ENCODE measurements at places on chromosomes 6 and 20.

DNA sequence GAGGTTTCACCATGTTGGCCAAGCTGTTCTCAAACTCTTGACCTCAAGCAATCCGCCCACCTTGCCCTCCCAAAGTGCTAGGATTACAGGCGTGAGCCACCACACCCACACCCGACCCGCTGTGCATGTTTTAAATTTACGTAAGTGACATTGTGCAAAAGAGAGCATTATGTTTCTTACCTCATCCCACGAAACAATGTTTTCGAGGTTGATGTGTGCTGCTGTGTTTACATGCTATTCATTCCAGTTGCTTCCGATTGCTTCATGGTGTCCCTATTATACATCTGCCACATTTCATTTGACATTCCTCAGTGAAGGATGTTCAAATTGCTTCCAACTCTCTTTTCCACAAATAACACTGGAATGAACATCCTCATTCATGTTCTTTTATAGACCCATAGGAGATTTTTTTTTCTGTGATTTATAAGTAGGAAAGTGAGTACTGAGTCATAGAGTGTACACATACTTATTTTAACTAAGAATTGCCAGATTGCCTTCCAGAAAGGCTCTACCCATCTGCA lies 403.9 kb upstream of the JARID2 start:
- no peak for DNase-seq

GRCh38 chr6:158536891-158537798 lies 22.7 kb upstream of the TMEM181 start:
- DNase-seq = peak; percentile 80

DNA sequence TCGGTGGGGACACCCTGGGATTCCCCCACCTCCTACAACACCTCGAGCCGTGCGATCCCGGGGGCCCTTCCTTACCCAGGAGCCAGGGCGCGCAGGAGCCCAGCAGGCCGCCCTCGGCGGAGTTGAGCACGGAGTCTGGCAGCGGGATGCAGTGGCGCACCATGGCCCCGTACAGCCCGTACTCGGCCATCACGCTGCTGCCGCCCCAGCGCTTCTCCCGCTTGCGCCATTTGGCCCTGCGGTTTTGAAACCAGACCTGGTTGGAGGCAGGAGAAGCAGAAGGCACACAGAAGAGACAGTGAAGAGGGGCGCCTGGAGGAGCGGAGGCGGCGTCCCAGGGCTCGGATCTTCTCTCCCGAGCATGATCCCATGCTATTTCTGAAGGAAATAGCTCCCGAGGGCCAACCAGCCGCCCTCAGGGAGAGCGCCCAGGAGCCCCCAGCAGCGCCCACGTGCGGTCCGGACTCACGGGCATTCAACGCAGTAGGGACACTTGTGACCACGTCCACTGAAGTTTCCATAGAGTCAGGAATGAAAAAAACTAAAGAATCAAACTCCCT lies 4.3 kb downstream of the VSX1 start:
- no peak for DNase-seq

- DNase-seq = no peak
Observed at GRCh38 chr6:5416250-5416649, 154.9 kb downstream of the FARS2 start.

GRCh38 chr20:57783956-57784837 lies 74.4 kb upstream of the PMEPA1 start:
- DNase-seq = no peak

GRCh38 chr6:3797231-3798054 lies 45.9 kb upstream of the PXDC1 start:
- DNase-seq = no peak

DNA sequence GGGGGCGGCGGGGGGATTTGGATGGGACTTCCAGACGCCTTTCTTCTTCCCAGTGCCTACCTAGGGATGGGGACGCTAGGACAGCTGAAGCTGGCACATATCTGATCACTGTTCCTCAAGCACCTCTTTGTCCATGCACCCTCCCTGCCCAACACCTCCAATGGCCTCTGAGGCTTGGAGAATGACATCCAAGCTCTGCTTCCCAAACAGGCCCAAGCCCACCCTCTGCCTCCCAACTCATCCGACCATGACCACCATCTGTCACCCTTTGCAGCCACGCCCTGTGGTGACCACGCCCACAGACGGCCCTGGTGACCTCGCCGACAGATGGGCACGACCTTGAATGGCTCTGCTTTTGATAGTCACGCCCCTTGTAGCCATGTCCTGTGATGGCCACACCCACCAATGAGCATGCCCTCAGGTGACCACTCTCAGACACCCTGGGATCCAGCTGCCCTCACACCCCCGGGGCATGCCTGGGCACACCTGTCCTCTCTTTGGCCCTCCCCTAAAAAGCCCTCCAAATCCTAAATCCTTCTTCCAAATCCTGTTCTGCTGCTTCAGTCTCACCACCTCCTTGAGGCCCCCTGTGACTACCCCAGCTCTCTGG lies 51.0 kb downstream of the SSR1 start:
- no peak for DNase-seq

GRCh38 chr6:165469483-165469882 lies 160.1 kb upstream of the C6orf118 start:
- DNase-seq = no peak

GRCh38 chr20:42125426-42125825 lies 507.2 kb upstream of the CHD6 start:
- no peak for DNase-seq

DNA sequence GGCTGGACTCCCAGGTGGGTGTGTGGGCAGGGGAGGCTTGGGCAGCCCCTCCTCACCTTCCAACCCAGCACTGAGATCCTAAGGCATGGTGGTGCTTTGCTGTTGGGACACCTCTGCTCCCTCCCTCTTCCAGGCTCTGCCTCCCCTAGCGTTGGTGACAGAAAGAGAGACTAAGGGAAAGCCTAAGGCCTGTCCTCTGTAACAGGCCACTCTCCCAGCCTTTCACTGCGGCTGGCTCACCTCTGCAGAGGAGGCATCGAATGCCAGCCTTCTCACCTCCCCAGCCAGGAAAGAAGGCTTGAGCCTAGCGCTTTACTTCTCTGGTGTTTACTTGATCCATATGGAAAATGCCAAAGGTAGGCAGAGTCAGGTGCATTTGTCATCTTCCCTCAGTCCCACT lies 3.5 kb upstream of the CDH26 start:
- DNase-seq = no peak

GRCh38 chr6:148502083-148502772 lies 159.6 kb downstream of the SASH1 start:
- no peak for DNase-seq

- DNase-seq = peak; percentile 66
Observed at GRCh38 chr20:63519668-63520503, 679 bp upstream of the PPDPF start.

DNA sequence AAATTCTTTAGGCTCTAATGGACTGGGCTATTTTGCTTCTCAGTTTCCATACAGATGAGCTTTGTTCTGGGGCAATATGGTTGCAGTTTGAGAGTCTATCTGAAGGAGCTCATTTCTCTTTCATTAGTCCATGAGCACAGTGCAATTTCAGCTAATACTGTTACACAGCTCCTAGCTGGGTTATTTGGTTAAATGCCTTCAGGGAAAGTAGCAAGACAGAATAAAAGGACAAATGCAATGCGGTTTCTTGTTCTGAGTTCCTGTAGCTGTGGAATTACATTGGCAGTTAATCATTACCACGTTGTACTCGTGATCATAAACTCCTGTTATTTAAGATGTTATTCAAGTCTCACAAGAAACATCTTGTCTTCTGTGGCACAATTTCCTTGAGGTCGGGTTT lies 127.7 kb downstream of the BFSP1 start:
- no peak for DNase-seq
